ENCODE measurements at places on chromosomes 11 and 22.

- DNase-seq, result no peak
These were observed 134.0 kb downstream of the NTM start for GRCh38 chr11:131504199-131504949.

DNA sequence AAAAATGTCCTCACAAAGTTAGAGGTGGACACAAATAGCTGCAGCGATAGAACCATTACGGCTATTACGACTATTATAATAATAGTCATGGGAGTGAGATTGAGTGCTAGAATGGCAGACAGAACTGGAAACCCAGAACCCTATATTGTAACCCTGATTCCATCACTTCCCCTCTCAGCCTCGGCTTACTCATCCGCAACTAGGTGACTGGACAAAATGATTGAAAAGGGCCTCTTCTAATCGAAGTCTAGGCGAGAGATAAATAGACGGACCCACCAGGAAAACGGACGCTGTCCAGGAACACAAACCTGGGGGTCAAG lies 629 bp downstream of the PSMA1 start:
- peak; percentile 6 for DNase-seq

DNA sequence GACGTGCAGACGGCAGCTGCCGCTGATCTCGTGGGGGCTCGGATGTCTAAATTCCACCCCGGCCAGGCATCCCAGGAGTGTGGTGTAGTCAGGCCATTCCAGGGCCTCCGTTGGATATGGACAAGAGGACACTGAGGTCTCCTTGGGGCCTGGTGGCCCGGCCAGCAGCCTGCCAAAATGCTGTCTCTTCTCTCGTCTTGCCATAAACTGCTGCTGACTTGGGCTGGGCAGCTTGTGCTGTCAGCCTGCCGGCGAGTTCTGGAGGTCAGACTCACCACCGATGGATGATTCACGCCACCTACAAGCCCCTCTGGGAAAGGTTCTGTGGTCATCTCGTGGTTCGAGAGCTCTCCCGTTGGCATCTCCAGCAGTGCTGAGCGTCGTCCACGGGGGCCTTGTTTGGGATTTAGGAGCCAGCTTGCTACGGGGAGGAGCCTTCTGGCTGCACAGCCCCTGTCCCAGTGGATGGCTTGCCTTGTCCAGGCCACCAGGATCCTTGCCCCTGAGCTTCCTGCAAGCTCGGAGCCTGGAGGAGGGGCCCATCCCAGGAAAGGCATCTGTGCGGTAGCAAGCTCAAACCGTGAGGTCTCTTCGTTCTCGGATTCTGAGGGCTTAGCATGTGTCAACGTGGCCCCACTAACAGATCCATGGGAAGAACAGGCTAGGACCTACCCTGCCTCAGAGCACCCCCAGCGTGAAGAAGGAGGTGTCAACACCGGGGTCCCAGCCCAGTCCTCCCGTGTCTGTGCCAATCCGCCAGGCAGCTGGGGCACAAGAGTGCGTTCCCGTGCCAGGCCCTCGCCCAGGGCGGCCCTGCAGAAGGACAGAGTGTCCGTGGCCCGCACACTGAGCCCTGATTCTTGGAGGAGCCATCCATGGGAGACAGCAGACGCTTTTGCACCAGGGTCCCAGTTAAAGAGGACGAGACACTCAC lies 1114.1 kb downstream of the BRD1 start:
- DNase-seq, result no peak

DNA sequence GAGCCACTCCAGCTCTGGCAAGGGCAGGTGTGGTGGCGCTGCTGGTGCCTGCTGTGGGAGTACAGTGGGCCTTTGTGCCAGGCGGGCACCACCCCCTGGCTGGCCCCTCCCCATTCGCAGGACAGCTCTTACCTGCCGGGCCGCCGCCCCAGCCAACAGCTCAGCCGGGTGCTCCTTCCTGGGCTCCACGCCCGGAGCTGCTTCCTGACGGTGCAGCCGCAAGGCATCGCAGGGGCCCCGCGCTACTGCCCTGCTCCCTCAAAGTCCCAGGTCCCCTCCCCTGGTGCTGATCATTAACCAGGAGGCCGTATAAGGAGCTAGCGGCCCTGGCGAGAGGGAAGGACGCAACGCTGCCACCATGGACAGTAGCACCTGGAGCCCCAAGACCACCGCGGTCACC lies at the start of gene SLC5A1:
SLC5A1 (plus strand) TSS at position 338 of the 400 bp plus-strand sequence; CDS start at position 359, 21 bp downstream.
- DNase-seq, result no peak

- no peak for DNase-seq
These were observed 99.1 kb upstream of the MTNR1B start for GRCh38 chr11:92870196-92870832.

DNA sequence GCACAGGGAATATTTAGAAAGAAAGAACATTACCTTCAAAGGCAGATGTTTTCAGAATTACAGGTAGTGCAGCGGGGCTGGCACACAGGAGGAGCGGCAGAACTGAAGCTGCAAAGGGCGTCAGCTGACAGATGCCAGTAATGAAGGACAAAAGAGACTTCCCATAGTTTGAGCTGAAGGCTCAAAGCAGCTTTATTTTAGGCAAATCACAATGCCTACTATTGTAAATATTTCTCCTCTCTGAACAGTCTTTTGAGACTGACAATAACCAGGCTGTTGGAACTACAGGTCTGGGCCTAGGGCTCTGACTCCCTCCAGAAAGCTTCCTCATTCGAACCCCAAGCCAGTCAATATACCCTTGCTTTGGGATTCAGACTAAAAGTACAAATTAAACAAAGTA lies 256.9 kb upstream of the NARS2 start:
- no peak for DNase-seq

GRCh38 chr22:48262596-48263430 lies 1500.4 kb downstream of the TBC1D22A start:
- no peak for DNase-seq

DNA sequence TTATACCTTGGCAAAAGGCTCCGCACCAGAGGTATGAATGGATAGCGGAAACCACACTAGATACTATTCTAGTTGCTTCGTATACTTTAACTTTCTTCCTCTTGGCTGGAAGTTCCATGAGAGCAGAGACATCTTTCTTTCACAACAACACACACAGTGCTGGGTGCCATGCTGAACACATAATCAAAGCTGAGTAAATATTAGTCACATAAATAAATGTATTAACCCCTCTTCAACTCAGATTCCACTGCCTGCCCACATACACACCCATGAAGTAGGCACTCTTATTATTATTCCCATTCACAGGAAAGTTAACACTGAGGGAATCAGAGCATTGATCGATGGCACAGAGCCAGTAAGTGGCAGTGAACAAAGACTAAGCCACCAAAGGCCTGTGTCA lies 35.4 kb downstream of the SPON1 start:
- DNase-seq, result no peak

GRCh38 chr22:43060183-43060582 lies 29.0 kb downstream of the TTLL1 start:
- peak; percentile 15 for DNase-seq

GRCh38 chr11:131530407-131530806 lies 160.0 kb downstream of the NTM start:
- no peak for DNase-seq

DNA sequence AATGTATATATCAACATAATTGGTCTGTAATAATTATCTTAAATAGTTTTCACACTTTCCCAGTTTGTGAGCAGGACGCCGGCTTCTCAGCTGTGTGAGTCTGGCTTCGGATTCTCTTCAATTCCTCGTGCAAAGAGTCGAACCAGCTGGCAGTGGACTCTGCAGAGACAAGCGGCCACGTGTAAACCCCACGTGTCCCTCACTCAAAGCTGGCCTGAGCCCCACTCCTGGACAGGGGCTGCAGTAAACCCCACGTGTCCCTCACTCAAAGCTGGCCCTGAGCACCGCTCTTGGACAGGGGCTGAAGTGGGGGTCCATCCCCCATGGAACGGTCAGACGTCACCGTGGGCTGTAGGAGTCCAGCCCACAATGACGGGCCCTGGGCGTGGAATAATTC lies 51.0 kb downstream of the CERK start:
- no peak for DNase-seq

DNA sequence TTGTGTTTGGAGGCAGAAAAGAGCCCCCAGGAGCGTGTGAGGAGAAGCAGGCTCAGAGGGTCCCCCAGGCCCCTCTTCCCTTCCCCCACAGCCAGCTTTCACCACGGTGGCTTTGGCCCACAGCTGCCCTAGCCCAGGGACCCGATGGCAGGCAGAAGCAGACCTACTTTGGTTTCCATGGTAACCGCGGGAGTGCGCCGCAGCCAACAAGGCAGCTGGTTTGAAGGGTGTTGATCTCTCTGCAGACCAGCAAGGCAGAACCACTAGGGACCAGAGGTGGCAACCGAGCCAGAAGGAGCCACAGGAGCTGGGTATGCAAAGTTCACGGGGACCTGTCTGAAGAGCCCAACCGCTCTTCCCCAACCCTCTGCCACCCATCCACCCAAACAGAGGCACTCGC lies 69.4 kb downstream of the BUD13 start:
- no peak for DNase-seq

DNA sequence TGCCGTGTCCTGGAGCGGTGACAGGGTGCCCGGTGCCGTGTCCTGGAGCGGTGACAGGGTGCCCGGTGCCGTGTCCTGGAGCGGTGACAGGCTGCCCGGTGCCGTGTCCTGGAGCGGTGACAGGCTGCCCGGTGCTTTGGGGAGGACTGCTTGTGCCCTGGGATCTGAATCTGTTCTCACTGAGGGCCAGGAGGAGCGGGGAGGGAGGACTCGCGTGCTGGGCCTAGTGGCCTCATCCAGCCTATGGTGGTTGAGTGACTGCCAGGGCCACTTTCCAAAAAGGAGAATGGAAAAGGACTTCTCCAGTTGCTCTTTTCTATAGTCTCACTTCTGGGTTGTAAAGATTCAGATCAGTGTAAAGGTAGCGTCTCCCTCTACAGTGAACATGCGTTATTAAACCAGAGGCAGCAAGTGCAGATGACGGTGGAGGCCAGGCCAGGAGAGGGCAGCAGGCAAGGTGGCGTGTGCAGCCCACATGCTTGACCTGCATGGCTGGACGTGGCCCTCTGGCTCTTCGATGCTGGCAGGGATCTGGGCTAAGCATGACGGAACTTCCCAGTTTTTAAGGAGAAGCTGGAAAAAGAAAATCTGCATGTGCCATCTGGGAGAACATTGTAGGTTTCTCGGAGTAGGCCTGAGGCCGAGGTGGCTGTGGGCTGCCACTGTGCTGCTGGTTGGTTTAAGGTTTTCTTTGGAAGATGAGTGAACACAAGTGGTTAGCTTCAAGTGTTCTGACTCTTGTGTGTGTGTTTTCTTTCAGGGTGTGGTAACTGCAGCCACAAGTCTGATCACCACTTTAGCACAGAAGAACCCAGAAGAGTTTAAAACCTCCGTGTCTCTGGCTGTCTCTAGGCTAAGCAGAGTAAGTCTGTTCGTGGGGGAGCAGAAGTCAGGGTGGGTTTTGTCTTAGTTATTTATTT lies 55.0 kb downstream of the AP2A2 start:
- no peak for DNase-seq

DNA sequence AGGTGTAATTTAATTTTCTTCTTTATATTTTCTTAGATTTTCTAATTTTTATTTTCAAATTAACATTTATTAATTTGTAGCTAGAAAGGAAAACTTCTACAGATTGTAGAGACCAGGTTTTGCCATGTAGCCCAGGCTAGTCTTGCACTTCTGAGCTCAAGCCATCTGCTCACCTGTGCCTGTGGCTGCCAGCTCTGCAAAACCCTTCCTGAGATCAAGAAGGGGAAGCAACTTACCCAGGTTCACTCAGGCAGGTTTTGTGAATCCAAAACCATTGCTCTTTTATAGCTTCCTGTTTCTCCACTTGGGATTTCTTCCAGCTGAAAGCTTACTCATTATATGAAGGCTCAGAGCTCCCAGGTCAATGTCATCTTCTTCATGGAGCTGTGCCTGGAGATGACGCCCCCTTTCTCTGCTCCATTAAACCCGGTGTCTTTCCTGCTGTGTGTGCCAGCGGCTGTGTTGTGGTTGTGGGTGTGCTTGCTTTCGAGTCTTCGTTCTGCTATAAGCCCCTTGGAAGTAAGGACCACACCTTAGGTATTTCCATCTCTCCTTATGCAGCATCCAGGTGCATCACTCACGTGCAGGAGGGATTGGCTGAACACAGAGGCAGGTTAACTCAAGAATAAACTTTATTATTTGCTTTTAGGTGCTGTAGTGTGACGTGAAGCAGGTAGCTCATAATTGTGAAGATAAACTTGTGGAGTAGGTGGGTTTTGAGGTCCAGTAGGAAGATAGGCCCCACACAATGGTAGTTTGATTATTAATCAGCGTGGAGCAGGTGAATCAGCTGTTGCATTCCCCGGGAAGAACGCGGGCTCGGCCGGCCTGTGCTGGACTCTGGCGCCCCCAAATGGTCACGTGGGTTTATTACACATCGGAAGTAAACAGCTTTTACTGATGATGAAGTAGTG lies 42.2 kb upstream of the INCENP start:
- peak; percentile 58 for DNase-seq

GRCh38 chr11:63369971-63370588 lies 495 bp downstream of the SLC22A9 start:
- no peak for DNase-seq

GRCh38 chr11:15745266-15745665 lies 611.1 kb downstream of the SOX6 start:
- no peak for DNase-seq

DNA sequence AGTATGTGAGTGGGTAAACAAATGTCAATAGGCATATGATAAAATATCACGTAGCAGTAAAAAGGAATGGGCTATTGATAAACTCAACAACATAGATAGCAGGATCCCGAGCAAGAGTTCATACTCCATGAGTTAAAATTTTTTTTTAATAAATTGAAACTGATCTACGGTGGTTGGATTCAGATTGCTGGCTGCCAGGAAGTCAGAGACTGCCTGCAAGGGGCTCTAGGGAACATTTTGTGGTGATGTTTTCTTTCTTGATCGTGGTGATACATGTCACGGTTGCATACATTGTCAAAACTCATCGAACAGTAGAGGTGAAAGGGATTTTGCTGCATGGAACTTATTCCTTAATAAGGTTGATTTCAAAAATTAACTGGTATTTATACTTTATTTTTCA lies 62.6 kb upstream of the WNT7B start:
- DNase-seq, result no peak

GRCh38 chr11:47641600-47642098 lies 710 bp downstream of the MTCH2 start:
- no peak for DNase-seq

DNA sequence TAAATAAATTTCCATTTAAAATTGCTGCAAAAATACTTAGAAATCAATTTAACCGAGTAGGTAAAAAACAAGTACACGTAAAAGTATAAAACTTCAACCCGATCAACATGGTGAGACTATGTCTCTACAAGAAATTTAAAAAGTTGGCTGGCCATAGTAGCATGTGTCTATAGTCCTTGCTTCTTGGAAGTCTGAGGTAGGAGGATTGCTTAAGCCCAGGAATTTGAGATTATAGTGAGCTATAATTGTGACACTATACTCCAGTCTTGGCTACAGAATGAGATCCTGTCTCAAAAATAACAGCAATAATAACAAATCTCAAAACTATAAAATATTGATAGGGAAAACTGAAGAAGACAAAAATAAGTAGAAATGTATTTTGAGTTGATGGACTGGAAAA lies 11.1 kb downstream of the CASP4 start:
- DNase-seq, result no peak
